ENCODE measurements at places on chromosomes 12 and 14.
A peak's percentile ranks its signal among the peaks of the same experiment; 100 is the strongest.

DNA sequence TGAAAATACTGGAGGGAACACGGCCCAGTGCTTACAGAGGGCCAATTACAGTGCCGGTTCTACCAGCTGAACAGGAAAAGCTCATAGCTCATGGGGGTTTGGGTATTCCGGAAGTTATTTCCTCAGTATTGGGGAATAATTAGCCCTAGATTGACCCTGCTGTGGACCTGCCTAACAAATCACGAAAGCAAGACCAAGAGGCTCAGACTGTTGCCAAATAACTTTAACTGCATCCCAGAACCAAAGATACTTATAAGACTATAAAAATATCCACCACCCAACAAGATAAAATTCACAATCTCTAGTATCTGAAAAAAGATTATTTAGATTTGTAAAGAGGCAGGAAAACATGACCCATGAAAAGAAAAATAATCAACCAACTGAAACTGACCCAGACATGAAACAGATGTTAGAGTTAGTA is 8.0 kb upstream of the OR5AU1 start:
- DNase-seq = no peak

GRCh38 chr12:6647083-6647604 is at the start of gene ACRBP:
TSS of gene ACRBP (minus strand) at chr12:6647432. CDS start at chr12:6647366, 66 bp downstream.
- no peak for DNase-seq

GRCh38 chr12:2453076-2453760 is 341.6 kb upstream of the FKBP4 start:
- no peak for DNase-seq

- DNase-seq = no peak
These were observed 454.1 kb downstream of the PCNX1 start for GRCh38 chr14:71361336-71361735.

DNA sequence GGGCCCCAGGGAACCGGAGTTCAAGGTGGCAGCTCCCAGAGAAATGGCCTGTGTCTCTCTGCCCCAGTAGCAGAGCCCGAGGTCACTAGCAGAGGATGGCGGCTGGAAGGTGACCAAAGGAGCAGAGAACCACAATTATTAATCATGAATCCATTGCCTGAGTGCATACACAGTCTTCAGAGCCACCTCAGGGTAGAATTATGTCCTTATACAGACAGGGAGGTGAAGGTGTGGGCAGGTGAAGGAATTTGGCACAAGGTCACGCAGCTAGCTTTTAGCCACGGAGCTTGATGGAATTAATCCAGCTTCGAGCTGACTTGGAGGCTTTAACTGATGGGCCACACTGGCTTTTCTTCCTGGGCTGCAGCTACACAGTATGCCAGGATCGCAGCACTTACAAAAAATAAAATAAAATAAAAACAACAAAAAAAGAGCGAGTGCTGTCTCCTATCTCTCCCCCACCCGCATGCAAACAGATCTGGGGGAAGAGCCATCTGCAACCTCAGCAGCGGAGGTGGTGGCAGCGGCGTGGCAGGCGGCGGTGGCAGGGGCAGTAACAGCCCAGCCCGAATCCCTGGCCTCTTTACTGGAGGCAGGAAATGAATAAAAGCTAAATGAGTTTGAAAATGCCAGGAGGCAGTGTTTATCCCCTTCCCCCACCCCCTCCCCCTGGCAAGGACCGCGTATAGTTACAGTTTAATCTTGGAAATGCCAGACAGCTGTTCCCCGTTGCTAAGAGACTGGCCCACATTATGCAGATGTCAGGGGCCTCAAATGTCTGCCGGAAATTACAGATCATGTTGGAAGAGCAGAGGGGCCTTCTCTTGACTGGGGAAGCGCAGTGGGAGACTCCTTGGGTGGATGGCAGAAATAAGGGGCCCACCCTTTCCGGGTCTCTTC is 93.5 kb downstream of the LRRC74A start:
- no peak for DNase-seq

DNA sequence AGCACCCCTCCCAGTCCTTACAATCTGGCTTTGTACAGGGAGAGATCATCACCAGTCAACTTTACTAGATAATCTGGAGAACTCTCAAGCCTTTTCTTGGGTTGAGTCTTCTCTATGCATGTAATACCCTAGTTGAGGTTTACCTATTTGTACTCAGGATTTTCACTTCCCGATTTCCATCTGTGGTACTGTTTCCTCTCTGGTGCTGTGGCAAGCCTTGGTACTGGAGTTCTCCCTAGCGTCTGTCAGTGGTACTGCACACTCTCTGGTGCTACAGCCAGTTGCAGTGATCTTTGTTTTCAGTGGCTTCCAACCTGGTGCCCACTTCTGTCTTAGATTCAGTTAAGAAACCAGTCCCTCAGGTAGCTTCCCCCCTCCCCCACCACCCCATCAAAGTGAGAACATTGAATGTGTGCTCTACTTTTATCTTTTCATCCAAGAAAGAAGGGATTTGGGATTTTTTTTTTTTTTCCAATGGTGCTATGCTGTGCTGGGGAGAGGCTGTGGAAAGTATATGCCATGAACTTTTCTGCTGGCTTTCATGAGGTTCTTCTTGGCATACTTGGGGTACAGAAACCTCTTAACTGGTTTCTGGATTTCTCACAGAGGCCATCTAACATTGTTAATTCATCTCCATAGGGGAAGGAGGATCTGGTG is 69.4 kb upstream of the EVL start:
- DNase-seq = peak; percentile 57

DNA sequence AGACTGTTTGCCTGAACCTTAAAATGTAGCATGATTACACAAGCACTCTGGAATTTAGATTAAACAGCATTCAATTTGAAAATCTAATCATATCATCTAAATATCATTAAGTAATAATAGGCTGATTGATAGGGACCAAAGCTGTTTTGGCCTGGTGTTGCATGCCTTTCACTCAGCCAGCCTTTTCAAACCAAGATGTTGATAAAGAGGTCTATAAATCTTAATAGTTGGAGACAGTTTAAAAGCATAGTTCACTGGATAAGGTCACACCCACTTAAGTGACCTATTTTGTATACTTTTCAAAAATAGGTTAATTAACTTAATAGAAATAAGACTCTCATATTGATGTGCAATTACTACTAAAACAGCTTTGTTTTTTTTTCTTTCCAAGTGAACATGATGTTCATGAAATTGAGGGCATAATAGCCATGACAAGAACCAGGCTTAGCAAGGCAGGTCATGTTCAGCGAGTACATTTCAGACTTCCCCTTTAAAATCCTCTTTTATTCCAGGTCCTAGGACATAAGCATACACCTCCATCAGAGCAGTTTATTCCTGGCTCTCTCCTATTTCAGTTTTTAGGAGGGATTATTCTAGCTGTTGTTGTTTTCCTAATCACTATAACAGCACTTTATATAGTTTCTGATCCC is 349.0 kb downstream of the RAD51B start:
- no peak for DNase-seq

DNA sequence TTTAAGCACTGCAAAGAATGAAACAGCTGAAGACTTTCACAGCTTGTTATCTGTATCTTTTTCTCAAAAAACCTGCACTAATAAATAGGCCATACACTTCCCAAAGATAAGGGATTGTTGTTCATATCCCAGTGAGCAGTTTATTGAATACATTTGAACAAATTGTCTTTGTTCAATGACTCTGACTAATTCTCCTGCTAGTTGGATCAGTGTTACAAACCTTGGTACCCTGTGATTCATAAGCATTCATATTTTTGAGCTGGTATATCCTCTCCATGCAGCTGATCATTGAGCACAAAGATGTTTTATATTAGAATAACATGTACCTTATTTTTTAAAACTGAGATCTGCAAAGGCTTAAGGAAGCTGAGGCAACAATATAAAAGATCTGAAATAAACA is 58.9 kb upstream of the FSCB start:
- no peak for DNase-seq

- no peak for DNase-seq
These were observed 106.1 kb upstream of the ANO4 start for GRCh38 chr12:100688451-100688864.

DNA sequence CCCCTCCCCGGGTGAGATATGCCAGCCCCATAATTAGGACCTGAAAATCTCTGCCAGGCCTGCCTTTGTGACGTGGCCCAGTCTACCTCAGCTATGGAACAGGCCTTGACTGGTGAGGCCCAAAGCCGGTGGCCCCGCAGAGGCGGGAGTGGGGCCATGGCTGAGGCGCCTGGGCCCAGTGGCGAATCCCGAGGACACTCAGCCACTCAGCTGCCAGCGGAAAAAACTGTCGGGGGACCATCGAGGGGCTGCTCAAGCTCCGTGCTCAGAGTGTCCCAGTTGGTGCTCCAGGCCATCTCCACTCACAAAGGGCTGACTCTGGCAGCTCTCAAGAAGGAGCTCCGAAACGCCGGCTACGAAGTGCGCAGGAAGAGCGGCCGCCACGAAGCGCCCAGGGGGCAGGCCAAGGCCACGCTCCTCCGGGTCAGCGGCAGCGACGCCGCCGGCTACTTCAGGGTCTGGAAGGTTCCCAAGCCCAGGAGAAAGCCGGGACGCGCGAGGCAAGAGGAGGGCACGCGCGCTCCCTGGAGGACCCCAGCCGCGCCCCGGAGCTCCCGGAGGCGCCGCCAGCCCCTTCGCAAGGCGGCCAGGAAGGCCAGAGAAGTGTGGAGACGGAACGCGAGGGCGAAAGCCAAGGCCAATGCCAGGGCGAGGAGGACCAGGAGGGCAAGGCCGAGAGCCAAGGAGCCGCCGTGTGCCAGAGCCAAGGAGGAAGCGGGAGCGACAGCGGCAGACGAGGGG is 21.4 kb downstream of the ZNF641 start:
- DNase-seq = no peak

DNA sequence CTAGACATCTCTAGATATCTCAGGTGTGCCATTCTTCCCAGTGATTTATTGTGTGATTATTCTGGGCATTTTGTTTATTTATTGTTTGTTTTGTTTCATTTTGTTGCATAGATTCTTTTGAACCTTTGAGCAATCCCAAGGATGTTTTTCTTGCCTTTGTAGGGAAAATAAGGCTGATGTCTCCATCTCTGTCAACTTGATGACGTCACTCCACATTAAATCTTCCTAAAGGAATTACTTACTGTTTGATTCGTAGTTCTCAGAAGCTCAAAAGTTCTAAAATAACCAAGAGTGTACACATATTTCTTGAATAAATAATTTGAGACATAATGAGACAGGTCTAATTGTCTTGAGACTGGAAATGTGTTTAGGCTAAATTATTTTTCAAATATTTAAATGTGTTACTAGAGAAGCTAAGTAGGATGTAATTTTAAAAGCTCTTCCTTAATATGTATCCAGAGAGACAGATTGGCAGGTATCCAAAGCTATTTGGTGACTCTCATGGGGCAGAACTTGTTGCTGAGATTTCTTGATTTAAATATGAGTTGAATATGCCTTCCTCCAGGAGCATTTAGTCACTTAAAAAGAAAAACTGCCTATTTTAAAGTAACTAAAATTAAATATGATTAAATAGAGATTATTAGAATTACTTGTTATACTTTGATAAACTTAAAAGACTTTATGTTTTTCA is 128.7 kb downstream of the CNTN1 start:
- DNase-seq = no peak

GRCh38 chr12:119363490-119363889 is 29.0 kb downstream of the CCDC60 start:
- DNase-seq = no peak

GRCh38 chr12:82730953-82731459 is 44.3 kb downstream of the TMTC2 start:
- DNase-seq = no peak

DNA sequence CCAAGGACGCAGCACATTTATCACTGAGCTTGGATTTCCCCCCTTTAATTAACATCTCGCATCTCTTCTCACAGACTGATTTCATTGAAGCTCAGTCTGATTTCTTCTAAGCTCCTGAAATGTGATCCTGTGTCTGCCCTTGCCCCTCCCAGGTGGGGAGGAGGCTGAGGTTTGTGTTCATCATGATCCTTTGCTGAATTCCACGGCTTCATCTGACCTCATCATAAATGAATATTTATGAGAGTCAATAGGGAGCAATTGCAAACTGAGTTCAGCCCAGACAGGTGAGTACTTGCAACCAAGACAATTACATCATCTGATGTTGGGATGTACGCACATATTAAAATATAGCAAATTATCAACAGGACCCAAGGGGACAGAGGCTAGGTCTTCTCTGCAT is 72.4 kb downstream of the MAP1LC3B2 start:
- no peak for DNase-seq

DNA sequence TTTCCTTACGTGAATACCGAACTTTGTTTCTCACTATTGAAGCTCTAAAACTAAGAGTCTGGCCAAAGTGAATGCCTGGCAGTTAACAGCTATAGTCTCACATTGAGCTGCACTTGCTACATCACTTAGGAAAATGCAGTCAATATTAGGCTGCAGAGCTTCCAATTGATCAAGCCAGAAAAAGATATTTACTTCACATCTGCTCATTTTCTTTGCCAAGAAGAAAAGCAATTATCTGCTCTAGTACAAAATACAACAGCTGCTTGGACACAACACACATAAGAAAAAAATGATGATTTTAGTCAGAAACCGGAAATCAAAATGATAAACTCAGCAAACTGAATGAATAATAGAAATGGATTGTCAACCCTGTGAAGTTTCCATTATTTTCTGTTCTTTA is 45.4 kb downstream of the TMTC1 start:
- DNase-seq = no peak

Data from CD4-positive, alpha-beta T cell treated with Interleukin-6 at 100 ng/mL for 8 hours (primary cell).